ENCODE measurements at places on chromosomes 11 and 22.

GRCh38 chr11:116366451-116366850 lies 406.3 kb downstream of the BUD13 start:
- no peak for DNase-seq

- no peak for DNase-seq
These were observed 7.8 kb upstream of the P4HA3 start for GRCh38 chr11:74319139-74319816.

GRCh38 chr11:66883016-66883965 lies 26.4 kb downstream of the LRFN4 start:
- peak; percentile 76 for DNase-seq

DNA sequence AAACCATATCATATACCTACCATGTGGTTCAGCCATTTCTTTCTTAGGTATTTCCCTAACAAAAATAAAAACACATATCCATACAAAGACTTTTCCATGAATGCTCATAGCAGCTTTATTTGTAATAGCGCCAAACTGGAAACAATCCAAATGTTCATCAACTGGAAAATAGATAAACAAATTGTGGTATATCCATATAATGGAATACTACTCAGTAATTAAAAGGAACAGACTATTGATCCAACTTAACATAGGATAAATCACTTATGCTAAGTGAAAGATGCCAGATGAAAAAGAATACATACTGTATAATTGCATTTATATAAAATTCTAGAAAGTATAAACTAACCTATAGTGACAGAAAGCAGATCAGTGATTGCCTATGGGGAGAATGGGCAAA lies 323.3 kb downstream of the BUD13 start:
- no peak for DNase-seq

DNA sequence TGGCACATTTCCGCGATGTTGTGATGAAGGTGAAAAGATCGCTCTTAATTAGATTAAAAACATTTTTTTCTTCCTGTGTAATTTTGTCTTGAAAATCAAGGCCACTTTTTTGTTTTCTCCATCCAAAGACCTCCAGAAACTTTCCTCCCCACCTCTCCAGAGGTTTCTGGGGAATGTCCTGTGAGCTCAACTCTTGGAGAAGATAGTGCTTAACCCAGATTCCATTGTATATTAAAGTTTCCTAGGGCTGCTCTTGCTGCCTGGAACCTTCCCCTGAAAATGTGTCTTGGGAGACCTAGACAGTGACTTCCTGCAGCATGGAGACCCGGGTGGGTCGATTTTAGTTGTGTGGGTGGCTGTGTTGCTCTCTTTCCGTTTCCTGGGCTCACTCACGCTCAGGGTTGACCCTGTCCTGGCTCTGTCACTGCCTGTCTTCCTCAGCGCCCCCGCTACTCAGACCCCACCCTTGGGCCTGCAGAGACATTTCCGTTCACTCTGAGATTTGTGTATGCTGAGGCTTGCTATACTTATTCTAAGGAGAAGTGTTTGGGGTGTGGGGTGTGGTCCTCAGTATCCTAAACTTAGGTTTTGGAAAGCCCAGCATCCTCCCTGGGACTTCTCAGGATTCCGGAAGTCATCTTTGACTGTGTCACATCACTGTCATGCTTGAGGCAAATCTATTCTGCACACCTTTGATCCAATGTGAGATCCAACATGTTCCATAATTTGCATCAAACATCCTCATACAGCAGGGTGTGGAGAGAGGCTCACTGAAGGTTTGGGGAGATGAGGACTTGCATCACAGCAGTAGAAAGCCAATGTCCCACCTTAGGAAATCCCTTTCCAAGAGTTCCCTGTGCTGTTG lies 47.2 kb downstream of the KCNQ1OT1 start:
- DNase-seq, result no peak

Data from activated CD4-positive, alpha-beta T cell treated with anti-CD3 and anti-CD28 coated beads, Interleukin-2, amount 50 U/mL, for 48 hours (primary cell).